ENCODE measurements at places on chromosomes 11 and 22.

DNA sequence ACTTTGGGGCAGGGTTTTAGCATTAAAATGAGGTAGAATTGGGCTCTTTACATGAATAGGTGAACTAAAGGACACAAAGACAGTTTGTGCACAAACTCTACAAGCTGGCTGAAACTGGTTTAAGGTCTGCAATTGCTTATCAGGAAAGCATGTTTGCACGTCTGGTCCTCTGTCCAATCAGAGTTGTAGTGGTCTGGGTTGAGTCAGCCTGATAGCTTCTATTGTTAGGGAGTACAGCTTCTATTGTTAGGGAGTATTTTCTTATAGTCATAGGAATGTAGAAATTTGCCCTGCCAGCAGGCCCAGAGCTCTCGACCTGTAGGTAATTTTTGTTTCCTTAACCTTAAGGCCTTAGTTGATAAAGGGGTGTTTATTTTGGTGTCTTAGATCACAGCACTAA lies 1422.4 kb downstream of the LRRC4C start:
- DNase-seq: no peak

GRCh38 chr11:133323354-133323753 lies 208.9 kb downstream of the OPCML start:
- DNase-seq: no peak

- no peak for DNase-seq
Measured at GRCh38 chr11:125401235-125401634, 94.8 kb downstream of the FEZ1 start.

DNA sequence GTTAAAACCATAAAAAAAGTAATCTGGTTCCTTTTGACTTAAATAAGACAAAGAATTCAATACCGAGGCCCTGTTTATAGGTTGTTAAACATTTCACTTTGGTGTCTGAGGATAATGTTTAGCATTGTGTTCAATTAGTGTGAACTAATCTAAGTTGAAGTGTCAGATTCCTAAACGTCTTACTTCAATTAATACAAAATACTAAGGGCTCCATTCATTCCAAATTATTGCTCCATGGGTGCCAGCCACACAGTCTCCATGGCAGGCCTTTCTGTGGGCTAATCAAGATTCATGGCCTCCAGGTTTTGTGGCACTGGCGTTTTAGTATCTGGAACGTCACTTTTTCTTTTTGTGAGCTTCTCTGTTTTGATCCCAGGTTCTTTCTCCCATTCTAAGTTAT lies 89.4 kb downstream of the TMEM135 start:
- DNase-seq: no peak

DNA sequence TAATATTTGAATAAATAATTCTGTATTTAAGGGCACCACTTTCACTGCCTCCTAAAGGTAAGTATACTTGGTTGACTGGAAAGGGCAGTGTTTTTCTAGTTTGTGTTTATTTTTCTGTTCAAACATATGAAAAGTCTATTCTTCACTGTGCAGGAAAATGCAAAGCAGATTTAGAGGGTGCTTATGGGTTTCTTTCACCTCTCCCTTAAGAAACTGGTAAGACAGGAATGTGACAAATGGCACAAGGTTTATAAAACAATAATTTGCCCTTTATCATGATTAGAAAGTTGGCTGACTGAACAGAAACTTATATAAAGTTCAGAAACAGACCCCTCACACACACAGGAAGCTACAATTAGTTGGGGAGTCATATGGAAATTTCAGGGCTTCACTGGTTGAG lies 60.6 kb downstream of the PLEKHA7 start:
- no peak for DNase-seq
